GM19239 (cell line): ENCODE measurements at places on chromosomes 2 and 18.

DNA sequence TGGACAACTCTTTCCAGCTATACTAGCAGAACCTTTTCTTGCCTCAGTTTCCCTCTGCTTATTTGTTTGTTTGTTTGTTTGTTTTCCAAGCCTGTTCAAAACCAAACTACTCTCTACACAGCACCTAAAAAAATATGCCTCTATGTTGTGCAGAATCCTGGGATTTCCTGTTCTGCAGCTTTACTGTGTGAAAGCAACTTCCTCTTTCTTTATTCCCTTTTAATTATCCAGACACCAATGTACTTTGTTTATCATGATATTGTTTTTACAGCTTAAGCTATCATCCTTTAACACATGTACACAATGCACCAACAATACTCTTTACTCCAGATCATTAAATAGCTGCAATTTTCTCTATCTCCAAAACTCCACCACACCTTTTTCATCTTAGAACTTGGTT is 259.5 kb downstream of the EPHA4 start:
- DNase-seq = no peak

- peak; percentile 69 for DNase-seq
Measured at GRCh38 chr2:11778923-11779757, 32.7 kb downstream of the LPIN1 start.

GRCh38 chr2:143807671-143808070 is 678.5 kb downstream of the ARHGAP15 start:
- no peak for DNase-seq

DNA sequence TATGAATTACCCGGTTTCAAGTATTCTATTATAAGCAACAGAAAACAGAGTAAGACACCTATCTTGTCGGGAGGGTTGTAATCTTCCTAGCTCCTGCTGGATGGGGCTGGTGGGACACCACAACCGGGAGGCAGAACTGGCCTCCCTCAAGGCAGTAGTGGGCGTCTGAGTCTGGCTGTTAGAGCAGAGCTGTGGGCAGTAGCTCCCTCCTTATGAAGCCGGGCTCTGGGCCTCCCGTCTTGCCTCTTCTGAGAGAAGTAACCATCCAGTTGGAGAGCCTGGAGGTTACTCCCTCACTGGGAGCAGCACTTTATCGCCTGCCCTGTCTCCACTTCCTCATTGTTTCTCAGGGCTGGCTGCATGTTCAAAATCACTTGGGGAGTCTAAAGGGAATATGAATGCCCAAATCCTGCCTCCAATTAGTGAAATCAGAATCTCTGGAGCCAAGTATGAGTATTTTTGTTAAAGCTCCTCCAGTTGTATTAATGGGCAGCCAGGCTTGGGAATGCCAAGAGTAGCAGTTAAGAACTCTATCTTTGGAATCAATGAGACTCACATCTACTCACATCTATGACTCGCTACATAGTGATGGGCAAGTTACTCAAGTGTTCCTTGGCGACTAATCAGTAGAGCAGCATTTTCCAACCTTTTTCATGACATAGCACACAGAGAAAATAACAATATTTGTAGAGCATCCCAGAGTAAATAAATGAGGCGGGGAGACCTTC is 27.3 kb upstream of the NRP2 start:
- DNase-seq = no peak

DNA sequence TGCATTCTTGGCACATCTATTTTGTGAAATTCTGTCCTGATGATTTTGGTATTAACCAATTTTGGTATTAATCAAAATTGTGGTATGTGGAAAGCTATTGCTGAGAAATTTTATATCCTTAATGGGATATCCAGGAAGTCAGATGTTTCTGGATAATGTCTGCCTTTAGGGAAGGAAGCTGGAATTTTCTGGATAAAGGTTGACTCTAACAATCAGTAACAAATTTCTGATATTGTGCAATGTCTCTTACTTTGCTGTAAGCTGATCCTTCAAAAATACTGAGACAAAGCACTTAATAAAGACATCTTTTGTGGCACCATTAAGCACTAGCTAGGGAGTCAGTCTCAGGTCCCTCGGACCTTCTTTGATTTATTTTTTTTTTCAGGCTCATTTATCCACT is 100.8 kb upstream of the UGP2 start:
- DNase-seq = no peak

GRCh38 chr2:207759890-207760289 is 9.8 kb downstream of the FZD5 start:
- no peak for DNase-seq

- DNase-seq = no peak
Measured at GRCh38 chr2:172455121-172455515, 27.7 kb downstream of the ITGA6 start.

DNA sequence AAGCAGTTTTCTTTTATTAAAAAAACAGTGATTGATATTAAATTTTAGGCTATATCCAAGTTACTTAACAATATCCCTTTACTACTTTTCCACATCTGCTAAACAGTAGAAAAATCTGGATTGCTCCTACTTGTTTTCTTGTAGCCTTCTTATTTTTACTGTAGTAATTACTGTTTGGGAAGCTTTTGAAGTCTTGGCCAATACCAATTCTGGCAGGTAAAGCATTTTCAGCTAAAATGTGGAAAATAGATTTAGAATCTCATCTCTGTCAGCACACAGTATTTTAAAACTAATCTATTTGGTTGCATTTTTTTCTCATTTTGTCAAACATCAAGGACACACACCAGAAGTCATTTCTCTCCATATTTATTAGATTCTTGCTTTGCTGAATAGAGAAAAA is 1485.7 kb upstream of the PIK3C3 start:
- no peak for DNase-seq

GRCh38 chr2:149021271-149021719 is 17.2 kb upstream of the LYPD6B start:
- DNase-seq = no peak

DNA sequence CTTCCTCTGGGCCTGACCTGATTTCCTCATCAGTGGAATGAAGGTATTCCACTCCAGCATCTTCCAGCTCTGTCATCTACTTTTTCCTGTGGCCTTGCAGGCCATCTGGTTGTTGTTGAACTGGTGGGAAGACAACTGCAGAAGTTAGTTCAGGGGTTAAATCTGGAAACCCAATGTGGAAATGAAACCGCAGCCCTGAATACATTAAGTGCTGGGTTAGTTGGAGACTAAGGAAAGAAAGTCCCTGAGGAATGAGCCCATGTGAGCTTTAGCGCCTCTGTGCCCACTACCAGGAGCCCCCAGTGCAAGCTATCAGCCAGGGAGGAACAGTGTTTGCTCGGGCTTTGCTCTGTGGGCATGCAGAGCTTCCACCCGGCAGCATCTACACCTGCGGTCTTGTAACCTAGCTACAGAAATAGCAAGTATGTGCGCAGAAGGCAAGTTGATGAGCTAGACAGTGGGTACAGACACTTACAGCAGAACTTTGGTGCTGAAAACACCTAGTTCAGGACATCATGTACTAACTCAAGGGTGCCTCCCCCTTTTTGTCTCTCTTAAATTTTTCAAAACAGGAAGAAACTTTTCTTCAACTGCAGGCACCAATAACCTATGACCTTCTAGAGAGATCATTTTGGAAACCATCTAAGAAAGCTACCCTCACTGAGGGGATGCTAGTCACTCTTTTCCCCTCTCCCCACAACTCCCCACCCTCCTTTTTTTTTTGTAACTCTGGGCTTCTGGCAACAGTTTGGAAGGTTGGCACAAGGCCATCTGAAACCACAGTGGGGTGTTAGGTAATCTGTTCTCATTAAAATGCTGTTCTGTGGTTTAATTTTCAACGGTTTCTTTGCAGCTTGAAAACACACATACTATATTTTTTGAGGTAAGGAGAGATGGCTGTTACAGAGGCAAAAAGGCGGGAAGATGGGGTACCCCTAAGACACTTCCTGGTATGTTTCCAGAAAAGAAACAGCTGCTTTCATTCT is 18.3 kb upstream of the CXCR4 start:
- no peak for DNase-seq

GRCh38 chr18:70028734-70029133 is 81.1 kb upstream of the CD226 start:
- DNase-seq = no peak

DNA sequence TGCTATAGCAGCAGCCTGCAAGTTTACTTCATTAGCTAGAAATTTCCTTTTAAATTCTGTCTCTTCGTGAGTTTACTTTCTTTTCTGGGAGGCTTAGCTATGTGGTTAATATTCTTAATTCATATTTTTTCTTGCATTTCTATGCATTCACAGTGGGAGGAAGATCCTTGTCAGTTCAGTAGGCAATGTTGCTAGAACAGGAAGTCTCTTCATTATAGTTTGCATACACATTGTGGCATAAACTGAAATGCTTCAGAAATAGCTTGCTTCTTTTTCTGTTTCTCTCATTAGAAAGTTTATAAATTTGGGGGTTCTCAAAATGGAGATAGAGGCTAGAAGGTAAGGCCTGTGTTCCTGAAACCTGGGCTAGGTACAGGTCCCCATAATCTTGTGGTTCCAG is 8.1 kb upstream of the ARHGAP15 start:
- no peak for DNase-seq

GRCh38 chr2:207044379-207045362 is 105.4 kb downstream of the CPO start:
- no peak for DNase-seq

DNA sequence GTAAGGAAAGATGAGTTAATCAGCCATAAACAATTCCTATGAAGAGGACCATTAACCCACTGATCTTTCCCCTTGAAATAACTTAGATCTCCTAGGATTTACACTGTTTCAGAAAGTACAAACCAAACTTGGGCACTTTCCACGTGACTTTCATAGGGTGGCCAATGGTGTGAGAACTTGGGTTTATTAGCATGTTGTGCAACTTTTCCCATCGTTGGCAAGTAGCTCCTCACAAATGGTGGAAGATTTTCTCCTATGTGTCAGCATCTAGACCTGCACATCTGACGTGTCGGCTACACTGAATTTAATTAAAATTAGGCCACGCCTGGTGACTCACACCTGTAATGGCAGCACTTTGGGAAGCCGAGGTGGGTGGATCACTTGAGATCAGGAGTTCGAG is 116.3 kb downstream of the GALNT1 start:
- DNase-seq = no peak

DNA sequence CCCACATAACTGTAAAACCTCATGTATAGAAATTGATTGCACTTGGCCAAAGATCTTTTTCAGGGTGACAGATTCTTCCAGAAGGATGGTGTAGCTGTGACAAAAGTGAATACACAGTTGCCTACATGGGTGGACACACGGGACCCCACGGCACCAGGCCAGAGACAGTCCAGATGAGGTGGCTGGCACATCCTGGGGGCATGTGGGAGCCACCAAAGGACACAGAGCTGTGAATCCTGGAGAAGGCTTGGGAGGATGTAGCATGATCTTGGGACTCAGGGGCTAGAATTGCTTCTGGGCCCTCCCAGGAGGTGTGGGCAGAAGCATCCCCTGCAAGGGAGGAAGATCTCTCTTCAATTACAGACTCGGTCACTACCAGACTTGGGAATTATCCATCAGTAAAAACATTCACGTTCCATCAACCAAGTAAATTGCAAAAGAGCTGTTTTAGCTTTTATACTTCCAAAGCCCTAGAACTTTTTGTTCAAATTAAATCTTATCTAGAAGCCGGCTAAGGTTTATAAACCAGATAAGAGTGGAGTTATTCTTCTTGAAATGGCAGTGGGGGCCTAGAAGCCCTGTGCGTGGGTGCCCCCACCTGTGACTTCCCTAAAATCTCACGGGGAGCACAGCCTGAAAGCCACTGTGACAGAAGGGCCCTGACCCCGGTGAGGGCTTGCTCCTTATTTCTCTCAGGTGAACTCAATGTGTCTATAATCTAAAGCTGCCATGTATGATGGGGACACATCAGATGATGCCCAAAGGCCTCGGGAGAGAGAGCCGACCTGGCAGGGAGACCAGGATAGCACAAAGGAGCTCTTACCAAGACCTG is 81.7 kb downstream of the SEPTIN10 start:
- DNase-seq = no peak

GRCh38 chr2:66721776-66722175 is 286.9 kb downstream of the MEIS1 start:
- DNase-seq = no peak

DNA sequence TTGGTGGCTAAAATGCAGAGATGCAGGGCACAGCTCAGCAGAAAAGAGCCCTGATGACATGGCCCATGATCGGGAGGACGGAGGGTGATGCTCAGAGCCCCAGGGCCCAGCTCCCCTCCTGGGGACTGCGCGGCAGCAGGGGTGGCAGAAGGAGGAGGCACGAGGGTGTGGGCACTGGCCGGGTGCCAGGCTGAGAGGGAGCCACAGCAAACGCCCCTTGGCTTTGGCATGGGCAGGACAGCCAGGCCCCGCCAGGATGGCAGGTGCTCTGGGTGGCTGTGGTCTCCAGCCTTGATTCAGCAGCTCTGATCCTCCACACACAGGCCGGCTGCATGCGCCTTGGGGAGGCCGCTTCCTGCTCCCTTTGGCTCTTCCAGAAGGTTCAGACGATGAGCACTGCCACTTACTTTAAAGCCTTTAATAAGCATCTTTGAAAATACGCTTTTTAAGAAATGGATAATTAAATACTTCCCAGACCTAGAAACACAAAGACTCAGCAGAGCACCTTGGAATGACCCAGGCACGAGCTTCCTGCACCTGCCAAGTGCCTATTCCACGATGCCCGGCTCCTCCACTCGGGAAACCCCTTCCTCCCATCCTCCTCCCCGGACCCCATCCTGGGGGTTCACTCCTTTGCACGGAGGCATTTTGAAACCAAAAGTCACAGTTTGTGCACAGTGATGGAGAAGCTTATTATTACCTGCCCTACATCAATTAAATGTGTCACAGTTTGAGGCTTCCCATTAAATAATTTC is 78.5 kb upstream of the SNTG2 start:
- no peak for DNase-seq

- no peak for DNase-seq
Measured at GRCh38 chr2:200470230-200470629, 39.6 kb downstream of the KCTD18 start.

DNA sequence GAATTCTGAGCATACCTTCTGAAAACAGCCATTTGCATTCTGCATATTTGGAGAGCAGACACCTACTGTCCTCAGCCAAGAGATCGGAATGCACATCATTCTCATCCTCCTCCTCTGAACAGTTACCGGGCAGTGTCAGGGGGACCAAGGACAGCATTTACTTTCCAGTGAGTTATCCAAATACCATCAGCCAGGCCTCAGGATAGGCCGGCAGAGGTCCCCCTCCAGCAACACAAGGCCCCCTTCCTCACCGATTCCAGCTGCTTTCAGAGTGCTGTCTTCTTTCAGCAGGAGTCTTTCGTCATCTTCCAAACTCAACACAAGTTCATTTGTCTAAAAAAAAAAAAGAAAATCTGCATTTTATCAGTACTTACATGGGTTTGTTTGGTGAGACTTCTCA is 55.3 kb downstream of the C2orf76 start:
- no peak for DNase-seq

DNA sequence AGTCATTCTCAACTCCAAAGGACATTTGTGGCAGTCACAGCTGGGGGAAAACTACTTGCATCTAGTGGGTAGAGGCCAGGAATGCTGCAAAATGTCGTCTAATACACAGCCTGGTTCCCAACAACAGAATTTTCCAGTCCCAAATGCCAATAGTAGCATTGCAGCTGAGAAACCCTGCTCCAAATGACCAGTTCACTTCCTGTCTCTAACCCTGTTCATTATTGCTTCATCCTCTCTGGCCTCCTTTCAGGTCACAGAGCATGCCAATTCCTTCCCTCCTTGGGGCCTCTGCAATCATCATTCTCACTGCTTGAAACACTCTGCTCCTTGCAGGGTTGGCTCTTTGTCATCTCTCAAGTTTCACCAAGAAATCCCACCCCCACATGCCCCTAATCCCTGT is 139.1 kb downstream of the IRS1 start:
- DNase-seq = no peak
